Posterior cingulate gyrus (tissue), 11 donors: ENCODE measurements at places on chromosomes 6 and 20.

DNA sequence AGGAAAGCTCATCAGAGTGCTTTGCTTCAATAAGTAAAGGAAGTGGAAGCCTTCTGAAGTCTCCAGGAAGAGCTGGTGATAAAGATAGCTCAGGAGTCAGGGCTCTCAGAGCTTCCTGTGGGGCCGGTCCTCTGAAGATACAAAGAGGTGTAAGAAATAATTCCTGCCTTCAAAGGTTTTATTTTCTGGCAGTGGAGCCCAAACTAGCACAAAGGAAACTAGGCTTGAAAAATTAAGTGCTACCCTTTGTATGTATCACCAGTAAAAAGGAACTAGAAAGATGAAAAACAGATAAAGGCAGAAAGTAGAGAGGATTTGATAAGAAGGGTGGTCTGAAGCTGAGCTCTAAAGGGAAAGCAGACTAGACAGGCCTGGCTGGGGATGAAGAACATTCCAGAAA is 204.1 kb upstream of the SASH1 start:
- no peak for DNase-seq

GRCh38 chr20:58447511-58448391 is 58.7 kb downstream of the VAPB start:
- no peak for DNase-seq

GRCh38 chr6:132712366-132712765 is 1.5 kb downstream of the VNN1 start:
- DNase-seq: no peak

GRCh38 chr6:15048367-15048766 is 197.5 kb upstream of the JARID2 start:
- DNase-seq: no peak
